ENCODE measurements at places on chromosomes 5 and 9.

GRCh38 chr5:83222906-83223305 is 145.6 kb downstream of the XRCC4 start:
- no peak for DNase-seq

- no peak for DNase-seq
Measured at GRCh38 chr5:54194318-54194717, 116.1 kb downstream of the ARL15 start.

DNA sequence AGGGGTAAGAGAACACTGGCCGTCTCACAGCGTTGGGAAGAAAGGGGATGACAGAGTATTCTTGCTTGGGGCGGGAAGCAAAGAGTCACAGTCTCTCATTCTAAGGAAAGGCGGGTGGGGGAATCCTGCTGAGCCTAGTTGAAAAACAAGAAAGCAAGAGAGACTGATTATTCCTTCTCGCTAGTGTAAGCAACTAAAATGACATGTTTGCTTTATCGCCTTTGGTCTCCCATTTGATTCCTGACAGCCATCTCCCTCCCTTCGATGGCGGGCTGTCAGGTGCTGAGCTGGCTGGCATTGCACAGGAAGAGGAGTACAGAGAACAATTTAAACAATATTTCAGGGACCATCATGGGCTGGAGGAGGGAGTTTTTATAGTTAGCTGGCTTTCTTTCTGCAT is 331.3 kb downstream of the ASTN2 start:
- DNase-seq = no peak

GRCh38 chr5:132176987-132177386 is 50.7 kb downstream of the P4HA2 start:
- DNase-seq = no peak

- DNase-seq = no peak
Measured at GRCh38 chr9:79471580-79472543, 99.9 kb upstream of the TLE4 start.

- DNase-seq = no peak
Measured at GRCh38 chr5:151903243-151903653, 21.4 kb downstream of the GLRA1 start.

GRCh38 chr9:77707383-77708063 is 59.4 kb upstream of the GNA14 start:
- DNase-seq = no peak
